ENCODE measurements at places on chromosomes 16 and 17. TPM values are rescaled to one million over a fixed set of nuclear protein-coding genes. Genes with fewer than 3 reads are reported as not detected.

DNA sequence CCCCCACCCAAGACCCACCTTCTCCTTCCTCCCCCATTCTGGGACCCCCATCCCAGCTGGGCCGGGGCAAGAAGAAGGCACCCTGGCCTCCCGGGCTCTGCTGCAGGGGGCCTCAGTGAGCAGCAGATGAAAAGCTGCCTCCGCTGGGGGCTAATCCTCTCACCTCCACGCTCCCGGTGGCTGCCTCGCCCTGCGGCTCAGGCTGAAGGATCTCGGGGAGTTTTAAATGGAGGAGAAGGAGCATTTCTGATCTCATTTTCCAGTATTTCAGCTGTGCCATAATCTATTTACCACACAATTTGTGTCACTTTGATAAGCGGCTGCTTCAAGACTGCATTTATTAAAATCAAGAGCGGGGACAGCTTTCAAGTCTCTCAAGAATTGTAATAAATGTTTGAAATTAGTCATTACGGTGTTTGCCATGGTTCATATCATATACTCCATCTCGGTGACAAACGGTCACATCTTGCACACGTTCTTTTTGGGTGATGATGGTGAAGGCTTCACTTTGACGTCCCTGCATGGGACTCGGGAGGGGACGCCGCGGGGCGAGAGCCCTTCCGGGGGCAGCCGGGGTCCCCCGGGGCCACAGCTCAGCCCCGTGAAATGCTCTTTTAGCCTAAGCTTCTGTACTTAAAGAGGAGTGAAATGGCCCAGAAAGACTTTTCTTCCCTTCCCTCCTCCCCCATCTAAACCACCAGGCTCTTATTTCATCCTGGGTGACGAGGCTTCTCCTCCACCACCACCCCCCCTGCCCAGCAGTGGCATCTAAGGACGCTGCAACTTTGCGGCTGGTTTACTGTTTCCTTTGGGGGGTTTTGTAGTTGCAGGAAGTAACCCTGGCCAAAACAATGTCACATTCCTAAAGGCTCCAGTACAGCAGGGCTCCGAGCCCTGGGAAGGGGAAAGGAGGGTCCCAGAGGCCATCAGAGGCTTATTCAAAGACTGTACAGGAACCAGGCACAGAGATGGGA lies 313.1 kb upstream of the TNRC6C start:
- no peak for DNase-seq

DNA sequence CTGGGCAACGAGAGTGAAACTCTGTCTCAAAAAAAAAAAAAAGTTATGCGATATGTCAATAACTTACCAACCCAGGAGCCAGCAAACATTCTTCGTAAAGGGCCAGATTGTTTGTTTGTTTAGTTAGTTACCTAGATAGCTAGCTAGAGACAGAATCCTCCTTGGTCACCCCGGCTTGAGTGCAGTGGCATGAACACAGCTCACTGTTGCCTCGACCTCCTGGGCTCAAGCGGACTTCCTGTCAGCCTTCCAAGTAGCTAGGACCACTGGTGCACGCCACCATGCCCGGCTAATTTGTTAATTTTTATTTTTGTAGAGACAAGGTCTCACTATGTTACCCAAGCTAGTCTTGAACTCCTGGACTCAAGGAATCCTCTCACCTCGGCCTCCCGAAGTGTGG lies 113.0 kb downstream of the LITAF start:
- no peak for DNase-seq

- DNase-seq, result no peak
These were observed 13.8 kb downstream of the CTRL start for GRCh38 chr16:67917852-67918236.

DNA sequence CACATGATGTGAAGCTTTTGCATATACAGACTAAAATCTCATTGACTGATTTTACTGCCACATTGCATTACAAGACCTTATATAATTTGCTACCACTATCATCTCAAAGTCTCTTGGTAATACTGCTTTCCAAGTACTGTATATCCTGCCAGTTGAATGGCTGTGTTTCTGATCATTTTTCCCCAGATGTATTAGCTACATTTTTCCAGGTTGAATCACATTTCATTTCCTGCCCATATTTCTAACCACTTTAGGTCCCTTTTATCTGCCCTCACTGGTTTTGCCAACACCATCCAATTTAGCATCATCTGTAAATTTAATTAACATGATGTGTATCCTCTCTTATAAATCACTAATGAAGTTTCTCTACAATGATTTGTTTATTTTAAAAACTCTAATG lies 365.7 kb upstream of the PMFBP1 start:
- no peak for DNase-seq

GRCh38 chr16:55037046-55037445 lies 106.4 kb downstream of the IRX5 start:
- no peak for DNase-seq

GRCh38 chr16:68236137-68236825 lies 354 bp upstream of the ESRP2 start:
- peak; percentile 77 for DNase-seq

DNA sequence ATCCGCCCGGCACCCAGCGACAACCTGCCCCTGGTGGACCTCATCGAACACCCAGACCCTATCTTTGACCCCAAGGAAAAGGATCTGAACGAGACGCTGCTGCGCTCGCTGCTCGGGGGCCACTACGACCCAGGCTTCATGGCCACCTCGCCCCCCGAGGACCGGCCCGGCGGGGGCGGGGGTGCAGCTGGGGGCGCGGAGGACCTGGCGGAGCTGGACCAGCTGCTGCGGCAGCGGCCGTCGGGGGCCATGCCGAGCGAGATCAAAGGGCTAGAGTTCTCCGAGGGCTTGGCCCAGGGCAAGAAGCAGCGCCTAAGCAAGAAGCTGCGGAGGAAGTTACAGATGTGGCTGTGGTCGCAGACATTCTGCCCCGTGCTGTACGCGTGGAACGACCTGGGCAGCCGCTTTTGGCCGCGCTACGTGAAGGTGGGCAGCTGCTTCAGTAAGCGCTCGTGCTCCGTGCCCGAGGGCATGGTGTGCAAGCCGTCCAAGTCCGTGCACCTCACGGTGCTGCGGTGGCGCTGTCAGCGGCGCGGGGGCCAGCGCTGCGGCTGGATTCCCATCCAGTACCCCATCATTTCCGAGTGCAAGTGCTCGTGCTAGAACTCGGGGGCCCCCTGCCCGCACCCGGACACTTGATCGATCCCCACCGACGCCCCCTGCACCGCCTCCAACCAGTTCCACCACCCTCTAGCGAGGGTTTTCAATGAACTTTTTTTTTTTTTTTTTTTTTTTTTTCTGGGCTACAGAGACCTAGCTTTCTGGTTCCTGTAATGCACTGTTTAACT lies 1.0 kb downstream of the NOG start:
- DNase-seq, result no peak

GRCh38 chr16:71724320-71724751 lies at the start of gene PHLPP2:
Gene PHLPP2, minus strand, starts transcription at chr16:71724701. Its CDS starts 9,906 bp downstream, at chr16:71714795.
- DNase-seq, result no peak

DNA sequence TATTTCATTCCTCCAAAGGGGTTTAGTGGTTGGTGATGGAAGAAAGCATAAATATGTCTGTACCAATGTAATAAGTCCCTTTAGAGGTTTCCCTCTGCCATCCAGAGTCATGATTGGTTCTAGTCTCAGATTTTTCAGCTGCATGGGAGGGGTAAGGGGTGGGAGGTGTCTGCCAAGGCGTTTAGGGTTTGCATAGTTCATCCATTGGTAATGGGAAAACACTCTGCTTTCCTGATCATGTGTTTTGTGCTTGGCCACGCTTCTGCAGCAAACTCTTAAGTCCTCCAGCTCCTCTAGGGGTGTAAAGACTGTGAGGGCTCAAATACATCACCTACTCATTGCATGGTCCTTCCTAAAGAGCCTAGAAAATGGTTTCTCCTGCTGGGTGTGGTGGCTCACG lies 29.8 kb downstream of the LIG3 start:
- DNase-seq, result no peak

GRCh38 chr17:80832266-80832676 lies 159.4 kb upstream of the CHMP6 start:
- DNase-seq, result no peak

GRCh38 chr17:29617125-29617480 lies 5.6 kb downstream of the CORO6 start:
- peak; percentile 65 for DNase-seq

DNA sequence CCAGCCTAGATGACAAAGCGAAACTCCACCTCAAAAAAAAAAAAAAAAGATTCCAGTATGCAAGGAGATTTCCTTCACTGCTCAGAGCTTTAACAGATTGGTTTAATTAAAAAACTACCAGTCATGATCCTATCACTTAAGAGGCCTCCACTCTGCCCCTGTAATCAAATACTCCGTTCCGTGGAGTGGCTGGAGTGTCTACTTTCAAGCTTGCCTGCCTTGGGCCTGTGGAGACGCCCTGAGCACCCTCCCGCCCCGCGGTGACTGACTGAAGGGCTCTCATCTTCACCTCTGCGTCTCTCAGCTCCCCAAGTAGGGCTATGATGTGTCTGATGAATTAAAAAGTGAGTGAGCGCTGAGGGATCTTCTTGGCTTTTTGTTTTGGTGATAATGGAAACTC lies 25.3 kb upstream of the TRPV3 start:
- no peak for DNase-seq

DNA sequence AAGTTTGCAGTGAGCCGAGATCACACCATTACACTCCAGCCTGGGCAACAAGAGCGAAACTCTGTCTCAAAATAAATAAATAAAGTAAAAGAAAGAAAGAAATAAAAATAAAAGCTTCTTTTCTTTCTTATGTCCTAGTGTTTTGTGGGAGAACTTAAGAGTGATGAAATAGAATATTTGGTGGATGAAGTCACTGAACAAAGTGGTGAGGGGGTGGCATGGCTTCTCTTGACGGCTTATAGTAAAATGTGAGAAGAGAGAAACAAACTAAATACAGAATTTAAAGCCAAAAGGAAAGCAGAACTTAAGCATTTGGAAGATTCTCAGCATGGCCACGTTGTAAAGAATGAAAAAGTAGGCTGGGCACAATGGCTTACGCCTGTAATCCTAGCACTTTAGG lies 15.3 kb downstream of the SGF29 start:
- DNase-seq, result no peak

DNA sequence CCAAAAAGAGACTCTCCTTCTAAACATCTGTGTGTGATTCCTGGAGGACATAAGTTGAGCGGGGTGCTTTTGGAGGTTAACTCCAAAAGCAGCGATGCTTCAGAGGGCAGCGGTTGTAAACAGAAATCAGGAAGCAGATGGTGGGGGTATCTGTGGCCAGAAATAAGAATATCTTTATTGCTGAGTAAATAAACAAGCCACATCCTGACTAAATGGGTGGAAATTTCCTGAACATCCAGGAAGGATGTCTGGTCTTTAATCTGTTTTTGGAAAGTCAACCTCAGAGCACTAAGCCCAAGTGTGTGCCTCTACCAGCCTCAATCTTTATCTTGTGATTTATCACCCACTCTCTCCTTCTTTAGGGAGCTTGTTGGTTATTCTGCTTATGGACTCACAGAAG lies 123.3 kb downstream of the CDH13 start:
- no peak for DNase-seq

GRCh38 chr17:45394913-45395568 lies 37.6 kb downstream of the ARHGAP27 start:
- DNase-seq, result peak; percentile 69

GRCh38 chr17:59093702-59094231 lies 12.9 kb downstream of the TRIM37 start:
- no peak for DNase-seq

- no peak for DNase-seq
These were observed 1.4 kb upstream of the TSPOAP1 start for GRCh38 chr17:58329810-58330537.

GRCh38 chr17:44990994-44991393 lies 22.9 kb upstream of the C1QL1 start:
- no peak for DNase-seq

GRCh38 chr17:31310886-31311285 lies 3.0 kb downstream of the EVI2B start:
- no peak for DNase-seq

DNA sequence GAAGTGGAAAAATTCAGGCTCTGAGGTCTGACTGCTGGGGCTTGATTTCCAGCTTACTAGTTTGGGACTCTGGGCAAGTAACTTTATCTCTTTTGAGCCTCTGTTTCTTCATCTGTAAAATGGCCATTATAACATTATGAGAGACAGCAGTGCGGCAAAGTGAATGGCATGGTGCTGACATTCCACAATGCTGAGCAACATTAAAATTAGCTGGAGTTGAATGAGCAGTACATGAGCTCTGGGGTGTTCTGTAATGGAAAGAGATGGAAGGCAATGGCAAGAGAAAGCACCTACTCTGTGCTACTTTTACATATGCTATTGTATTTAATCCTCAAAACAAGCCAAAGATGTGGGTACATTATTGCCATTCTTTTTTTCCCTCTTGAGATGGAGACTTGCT lies 535.7 kb upstream of the CDH11 start:
- no peak for DNase-seq

GRCh38 chr16:63129411-63130125 lies 1093.3 kb upstream of the CDH8 start:
- DNase-seq, result no peak

DNA sequence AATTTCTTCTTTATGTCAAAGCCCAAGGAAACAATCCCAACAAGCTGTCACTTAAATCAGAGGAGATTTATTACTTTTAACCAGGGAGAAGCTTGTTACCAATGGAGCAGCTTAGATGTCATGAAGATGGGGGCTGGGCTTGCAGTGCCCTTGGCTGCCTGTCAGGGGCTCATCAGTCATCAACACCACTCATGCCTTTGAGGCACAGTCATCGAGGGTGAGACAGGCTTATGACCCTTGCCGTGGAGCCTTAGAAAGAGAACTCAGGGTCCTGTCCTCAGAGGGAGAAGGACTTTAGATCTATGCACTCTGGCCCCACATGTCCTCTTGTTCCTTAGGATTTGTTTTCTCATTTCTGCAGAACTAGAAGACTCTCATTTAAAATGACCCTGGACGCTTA lies 318.3 kb downstream of the CBLN1 start:
- DNase-seq, result no peak

DNA sequence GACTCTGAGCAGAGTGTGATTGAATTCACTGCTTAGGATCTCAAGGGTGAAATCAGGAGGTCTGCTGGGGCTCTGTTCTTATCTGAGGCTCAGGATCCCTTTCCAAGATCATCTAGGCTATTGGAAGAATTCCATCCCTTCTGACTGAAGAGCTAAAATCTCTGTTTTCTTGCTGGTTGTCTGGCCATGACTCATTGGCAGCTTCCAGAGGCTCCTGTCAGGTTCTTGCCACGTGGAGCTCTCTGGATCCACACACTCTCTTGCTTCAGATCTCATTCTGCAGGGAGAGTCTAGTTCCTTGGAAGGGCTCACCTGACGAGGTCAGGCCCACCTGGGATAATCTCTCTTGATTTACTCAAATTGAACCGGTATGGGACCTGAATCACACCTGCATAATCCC lies 930.7 kb downstream of the CDH8 start:
- DNase-seq, result no peak

GRCh38 chr17:38343608-38344419 lies at the start of gene GPR179:
Gene GPR179, minus strand, starts transcription at chr17:38343956. Its CDS starts 167 bp downstream, at chr17:38343789.
- no peak for DNase-seq

- no peak for DNase-seq
These were observed 4.8 kb downstream of the SPNS2 start for GRCh38 chr17:4503283-4504025.

- DNase-seq, result no peak
These were observed 7.5 kb downstream of the N4BP1 start for GRCh38 chr16:48602356-48603014.

Gene NGFR
- 10.3 TPM for polyA plus RNA-seq

Gene KRTAP9-8
- polyA plus RNA-seq, result not detected

Gene GSDMA
- polyA plus RNA-seq, result 0.06 TPM

Gene ESRP2
- polyA plus RNA-seq, result 49.8 TPM

Gene PERCC1
- polyA plus RNA-seq, result not detected

Gene CCL8
- 0.03 TPM for polyA plus RNA-seq

Gene APOBR
- polyA plus RNA-seq, result 1.4 TPM

Gene C1QTNF1
- 23.9 TPM for polyA plus RNA-seq

Gene CNEP1R1
- 4.9 TPM for polyA plus RNA-seq

Gene GIT1
- polyA plus RNA-seq, result 5.4 TPM

Gene CACNA1G
- polyA plus RNA-seq, result 0.01 TPM
